ENCODE measurements at places on chromosomes 2 and 18.

DNA sequence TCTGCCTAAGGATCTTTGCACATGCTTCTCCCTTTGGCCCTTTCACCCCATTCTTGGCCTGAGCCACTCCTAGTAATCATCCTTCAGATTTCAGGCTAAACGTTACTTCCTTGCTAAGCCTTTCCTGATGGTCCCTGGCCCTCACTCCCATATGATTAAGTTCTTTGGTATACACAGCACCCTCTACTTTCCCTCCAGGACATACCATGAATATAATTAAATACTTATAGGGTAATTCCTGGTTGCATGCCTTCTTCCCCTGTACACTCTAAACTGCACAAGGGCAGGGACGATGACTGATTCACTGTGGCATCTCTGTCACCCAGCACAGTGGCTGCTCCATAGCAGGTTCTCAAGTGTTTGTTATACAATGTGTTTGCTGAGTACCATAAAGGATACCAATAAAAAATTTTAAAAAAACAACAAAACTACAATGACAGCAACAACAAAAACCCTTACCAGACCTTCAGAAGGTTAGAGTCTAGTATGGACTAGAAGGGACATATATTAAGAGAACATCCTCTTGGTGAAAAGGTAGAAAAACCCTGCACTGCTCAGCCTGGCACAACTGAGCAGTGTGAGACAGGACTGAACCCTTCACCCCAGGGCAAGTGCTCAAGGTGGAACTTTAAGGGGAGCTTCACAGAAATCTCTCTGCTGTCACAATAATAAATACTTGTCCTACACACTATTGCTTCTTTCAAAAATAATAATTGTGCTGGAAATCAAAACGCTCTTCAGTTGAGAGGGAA, 76.2 kb downstream of the AAK1 start:
- no peak for DNase-seq

DNA sequence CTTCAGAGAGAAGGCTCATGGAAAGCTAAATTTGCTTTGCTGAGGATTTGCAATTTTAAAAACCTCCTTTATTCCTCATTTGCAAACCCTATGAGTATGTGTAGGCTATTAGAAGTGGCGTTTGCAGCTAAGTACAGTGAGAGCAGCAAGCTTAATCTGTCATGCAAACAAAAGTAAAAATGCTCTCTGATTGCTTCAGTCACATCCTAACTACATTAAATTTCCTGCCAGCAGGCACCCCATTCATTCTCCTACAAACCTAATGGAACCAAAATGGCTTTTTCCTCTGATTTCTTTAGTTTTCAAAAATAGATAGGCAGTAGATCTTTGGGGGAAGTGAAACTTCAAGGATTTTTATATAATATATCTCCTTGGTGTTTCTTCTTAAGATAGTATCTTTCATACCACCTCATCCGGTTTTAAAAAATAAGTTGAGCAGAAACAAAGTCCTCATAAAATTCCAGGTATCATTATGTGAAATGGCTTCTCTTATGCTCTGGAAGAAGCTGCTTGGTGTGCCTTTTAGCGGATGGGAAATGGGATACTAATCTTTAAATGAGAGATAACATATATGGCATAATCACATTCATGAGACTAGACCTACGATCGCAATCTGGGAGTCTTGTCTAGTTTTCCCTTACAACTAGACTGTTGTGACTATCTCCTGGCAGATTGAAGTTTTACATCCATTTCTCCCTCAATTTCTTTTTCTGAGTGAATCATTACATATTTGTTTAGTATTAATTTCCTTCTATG, 49.1 kb downstream of the CLIP4 start:
- no peak for DNase-seq

DNA sequence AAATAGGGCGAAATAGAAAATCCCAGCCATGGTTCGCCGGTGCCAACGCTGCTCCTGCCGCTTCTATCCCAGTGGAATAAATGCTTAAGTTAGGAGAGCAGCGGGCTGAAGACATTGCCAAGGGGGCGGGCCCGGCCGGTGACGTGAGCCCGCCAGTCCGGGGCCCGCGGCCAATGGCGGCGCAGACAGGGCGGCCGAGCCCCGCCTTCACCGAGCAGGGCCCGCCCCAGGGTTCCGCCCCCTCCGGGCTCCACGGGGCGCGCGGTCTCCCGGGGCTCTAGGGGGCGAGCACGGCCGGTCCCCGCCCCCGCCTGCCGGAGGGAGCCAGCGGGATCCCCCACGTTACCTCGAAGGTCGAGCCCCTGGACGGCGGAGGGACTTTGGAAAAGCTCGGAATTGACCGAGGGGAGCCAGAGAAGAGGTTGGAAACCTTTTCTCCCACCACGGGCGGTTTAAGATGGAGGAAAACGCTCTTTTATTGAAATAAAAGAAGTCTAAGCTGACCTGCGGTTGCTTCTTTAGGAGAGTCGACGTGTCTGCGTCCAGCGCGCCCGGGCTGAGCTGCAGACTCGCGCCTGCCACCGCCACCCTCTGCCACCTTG, at the start of gene EPHA4:
EPHA4 (minus strand) TSS at position 86 of the 602 bp plus-strand sequence; CDS start at position 30, 56 bp downstream.
- DNase-seq: no peak

DNA sequence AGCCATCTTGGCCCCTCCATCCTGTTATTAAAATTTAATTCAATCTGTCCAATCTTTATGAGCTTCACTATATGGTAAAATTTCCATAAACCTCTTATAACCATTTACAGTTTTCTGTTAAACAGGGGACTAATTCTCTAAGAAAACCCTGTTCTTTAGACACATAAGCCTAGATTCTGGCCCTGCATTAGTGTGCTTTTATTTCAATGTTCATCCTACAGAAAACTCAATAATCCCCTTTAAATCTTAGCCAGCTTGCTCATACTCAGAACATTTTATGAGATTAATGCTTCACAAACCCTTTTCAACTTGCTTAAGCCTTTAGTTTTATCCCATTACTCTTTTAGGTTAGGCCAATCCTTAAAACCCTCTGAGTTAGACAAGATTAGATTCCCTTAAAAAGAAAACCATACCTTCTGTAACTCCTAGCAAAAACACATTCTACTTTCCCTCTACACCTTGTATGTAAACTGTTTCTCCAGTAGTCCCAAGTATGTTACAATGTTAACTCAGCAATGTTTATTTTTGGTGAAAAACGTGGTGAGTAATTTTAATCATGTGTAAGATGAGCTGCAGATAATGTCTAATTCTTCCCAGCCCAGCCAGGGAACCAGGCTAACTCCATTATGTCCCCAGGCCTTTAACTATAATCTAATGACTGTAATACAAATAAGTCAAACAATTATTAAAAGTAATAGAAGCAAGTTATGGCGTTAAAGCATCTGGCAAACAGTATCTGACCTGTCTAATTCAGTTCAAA, 1953.4 kb upstream of the LRRTM1 start:
- no peak for DNase-seq

- DNase-seq: peak; percentile 49
Measured at GRCh38 chr2:215888680-215889079, 124.7 kb downstream of the MREG start.

- peak; percentile 84 for DNase-seq
Measured at GRCh38 chr2:231961349-231962166, at the start of gene DIS3L2. TSS of gene DIS3L2 (plus strand) at chr2:231961713. CDS start at chr2:232014928, 53,215 bp downstream.

DNA sequence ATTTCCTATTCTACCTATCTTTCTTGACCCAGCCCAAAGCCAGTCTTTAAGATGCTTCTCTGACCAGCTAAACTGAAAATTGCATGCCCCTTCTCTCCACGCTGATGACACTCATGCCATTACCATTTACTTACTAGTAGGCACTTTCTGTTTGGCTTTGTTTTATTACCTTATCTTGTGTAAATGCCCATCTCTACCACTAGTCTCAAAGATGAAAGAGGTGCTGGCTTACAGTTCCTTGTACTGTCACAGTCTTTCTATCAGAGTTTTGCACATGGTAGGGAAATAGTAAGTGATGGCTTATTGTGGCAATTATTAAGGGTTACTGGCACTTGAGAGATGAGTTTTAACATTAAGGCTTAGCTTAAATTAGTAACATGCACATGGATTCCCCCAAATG, 352.1 kb downstream of the RBM43 start:
- DNase-seq: no peak

- DNase-seq: no peak
Measured at GRCh38 chr18:40939656-40940515, 1015.1 kb upstream of the PIK3C3 start.

DNA sequence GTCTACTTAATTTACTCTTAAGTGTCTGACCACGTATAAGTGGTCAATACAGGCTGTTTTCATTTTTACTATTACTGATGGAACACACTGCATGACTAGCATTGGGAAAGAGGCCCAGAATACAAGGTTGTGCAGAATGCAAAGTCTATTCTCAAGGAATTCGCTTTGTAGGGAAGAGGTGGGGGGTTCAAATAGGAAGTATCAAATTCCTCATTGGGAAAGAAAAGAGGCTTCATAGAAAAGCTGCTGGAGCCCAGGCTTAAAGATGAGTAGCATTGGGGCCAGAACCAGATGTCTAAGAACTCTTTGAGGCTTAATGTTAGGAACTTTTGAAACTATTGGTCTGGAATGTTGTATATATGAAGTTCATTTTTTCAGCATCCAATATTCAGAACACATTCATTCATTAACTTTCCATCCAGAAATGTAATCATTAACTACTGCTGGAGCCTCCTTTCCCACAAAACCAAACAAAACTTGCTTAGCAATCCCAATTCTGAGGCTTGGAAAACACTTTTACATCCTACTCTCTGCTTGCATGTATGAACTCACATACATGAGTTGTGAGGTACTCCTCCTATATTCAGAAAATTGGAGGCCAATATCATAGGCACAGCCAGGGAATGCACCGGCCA, 994 bp upstream of the LRATD1 start:
- no peak for DNase-seq

GRCh38 chr18:37289423-37289822, 276.2 kb downstream of the CELF4 start:
- no peak for DNase-seq
